Aorta (tissue), 5 donors: ENCODE measurements at places on chromosomes 3 and 15.
A peak's percentile ranks its signal among the peaks of the same experiment; 100 is the strongest.

GRCh38 chr3:185958626-185959025 is 20.8 kb upstream of the TRA2B start:
- no peak for DNase-seq

DNA sequence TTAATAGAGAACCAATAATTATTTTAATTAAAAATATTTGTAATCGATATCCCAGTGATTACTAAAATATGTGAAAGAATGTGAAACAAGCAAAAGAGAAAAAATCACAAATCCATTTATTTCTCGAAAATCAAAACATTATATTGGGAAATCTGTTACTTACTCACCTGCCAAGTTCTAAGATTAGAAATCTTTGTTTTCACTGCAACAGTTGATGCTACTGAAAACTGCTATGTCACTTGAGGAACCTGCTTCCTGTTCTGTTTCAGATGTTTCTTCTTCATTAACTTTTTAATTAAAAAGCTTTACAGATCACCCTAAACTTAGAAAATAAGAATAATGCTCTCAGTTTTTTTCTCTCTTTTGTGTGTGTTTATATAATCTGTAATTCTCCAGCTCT is 13.7 kb upstream of the DPH6 start:
- no peak for DNase-seq

GRCh38 chr15:25565470-25566264 is 126.8 kb upstream of the UBE3A start:
- no peak for DNase-seq

- no peak for DNase-seq
These were observed 121.6 kb downstream of the EEFSEC start for GRCh38 chr3:128274837-128275236.

- no peak for DNase-seq
These were observed 4.4 kb downstream of the NAA50 start for GRCh38 chr3:113741620-113742019.

- peak; percentile 68 for DNase-seq
These were observed 125.0 kb upstream of the MEF2A start for GRCh38 chr15:99440551-99441443.

- no peak for DNase-seq
These were observed 294.4 kb downstream of the OCA2 start for GRCh38 chr15:27804569-27805260.

- DNase-seq = no peak
These were observed 87.5 kb upstream of the LINGO1 start for GRCh38 chr15:77720173-77720572.

- DNase-seq = no peak
These were observed 72.9 kb downstream of the RBMS3 start for GRCh38 chr3:29353807-29354206.

GRCh38 chr3:12409684-12410596 is 74.3 kb upstream of the TSEN2 start:
- no peak for DNase-seq

DNA sequence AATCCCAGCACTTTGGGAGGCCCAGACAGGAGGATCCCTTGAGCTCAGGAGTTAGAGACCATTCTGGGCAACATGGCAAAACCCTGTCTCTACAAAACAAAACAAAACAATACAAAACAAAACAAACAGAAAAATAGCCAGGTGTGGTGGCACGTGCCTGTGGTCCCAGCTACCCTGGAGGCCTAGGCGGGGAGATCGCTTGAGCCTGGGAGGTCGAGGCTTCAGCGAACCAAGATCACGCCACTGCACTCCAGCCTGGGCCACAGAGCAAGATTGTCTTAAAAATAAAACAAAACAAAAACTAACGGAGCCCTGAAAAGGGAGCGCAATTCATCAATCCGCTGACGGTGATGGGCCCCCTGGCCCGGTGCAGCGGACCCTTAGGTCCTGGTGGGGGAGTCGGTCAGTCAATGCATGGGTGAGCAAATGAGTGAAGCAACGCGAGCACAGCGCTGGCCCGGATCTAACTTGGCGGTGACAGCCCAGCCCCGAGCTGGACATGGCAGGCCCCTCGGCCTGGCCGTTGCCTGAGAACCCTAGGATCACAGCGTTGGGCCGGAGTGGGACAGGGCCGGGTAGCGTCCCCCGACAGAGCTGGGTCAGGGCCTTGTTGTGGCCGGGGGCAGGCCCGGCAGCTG is 52.4 kb upstream of the BLM start:
- DNase-seq = peak; percentile 78

- DNase-seq = no peak
These were observed 72.3 kb downstream of the ZNF609 start for GRCh38 chr15:64532521-64533315.

DNA sequence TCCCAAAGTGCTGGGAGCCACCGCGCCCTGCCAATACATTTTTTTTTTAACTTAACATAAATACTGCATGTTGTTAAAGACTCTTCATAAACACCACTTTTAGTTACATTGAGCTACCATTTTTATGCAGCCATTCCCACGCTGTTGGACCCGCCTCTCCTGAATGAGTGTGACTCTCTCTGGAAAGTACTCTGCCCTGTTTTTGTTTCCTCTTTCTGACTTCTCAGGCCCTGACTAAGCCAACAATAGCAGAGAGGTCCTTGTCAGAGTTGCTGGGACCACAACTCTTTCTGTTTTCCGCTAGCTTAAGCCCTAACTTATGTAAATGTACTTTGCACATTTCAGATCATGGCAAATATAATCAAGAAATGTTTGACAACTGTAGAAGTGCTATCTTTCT is 35.2 kb downstream of the PARP15 start:
- DNase-seq = no peak

DNA sequence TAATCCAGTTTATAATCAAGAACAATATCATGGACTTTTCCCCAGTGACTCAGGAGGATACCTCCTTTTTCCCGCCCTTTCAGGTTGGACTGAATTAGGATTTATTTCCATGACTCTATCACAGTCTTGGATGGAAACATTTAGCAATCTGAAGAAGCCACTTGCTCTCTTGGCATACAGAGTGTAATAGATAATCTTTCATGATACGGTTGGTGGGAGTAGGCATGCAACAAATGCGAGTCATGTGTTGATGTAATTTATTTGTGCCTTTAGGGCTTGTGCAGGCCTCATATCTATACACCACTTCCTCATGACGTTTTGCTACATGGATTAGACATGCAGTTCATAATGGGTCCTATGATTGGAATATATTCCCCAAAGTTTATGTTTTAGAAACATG is 54.2 kb upstream of the MCTP2 start:
- no peak for DNase-seq

- DNase-seq = no peak
These were observed 27.1 kb downstream of the DNAJC13 start for GRCh38 chr3:132444383-132444782.

DNA sequence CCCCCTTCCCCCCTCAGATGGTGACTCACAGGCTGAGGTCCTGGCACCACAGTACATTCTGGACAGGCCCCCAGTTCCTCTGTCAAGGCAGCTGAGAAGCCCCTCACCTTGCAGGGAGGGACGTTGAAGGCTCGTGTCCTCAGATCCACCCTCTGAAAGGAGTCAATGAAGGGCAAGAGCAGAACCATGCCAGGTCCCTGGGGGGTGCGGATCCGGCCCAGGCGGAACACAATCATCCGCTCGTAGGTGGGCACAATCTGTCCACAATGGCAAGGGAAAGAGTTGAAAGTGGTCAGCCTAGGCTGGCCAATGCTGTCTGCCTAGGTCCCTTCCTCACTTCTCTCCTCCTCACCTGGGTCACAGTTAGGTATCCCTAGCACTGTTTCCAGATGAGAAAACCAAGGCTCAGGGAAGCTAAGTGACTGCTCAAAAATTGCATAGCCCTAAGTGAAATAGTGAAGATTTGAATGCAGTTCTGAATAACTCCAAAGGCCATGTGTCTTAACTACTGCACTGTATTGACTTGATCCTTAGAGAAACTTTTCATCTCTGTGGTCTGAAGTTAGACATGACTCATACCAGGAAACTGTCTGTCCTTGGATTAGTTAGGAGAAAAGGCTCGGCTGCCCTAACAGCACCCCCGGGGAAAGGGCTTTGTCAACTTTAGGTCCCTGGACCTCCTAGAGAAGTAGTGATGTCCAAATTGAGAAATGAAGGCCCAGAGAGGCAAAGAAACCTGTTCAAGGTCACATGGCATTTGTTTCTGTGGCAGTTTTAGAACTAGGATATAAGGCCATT is 2.9 kb downstream of the STOML1 start:
- peak; percentile 65 for DNase-seq

DNA sequence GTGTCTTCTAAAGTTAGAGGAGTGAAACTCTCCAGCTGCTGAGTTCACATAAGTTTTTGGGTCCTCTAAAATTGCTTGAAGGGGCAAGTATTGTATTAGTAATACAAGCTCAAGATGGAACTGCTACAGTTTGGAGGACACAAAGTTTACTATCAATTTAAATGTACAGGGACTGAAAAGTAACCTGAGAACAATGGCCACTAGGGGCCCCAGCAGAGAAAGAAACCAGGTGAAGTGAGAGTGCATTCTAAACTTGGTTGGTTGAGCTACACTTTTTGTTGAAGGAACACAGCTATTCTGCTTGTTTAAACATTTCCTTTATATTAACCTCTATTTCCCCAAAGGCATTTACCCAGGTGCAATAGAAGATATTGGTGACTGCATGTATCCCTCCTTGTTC is 755.5 kb downstream of the GBE1 start:
- no peak for DNase-seq

DNA sequence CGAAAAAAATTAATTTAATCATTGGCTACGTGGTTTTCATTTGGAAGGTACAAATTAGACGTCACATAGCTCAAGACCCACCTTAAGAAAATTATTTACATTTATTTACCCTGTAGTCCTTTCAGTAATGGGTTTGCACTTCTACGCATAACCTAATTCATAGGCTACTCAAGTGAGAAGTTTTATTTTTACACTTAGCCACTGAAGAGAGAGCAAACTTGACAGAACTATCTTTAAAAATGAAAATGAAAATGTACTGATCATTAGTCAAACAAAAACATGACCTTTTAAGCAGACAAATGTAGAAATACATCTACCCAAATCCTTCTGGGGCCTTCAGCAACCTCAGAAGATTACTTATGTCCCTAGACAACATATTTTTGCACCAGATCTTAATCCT is 269.4 kb upstream of the TTC14 start:
- no peak for DNase-seq

DNA sequence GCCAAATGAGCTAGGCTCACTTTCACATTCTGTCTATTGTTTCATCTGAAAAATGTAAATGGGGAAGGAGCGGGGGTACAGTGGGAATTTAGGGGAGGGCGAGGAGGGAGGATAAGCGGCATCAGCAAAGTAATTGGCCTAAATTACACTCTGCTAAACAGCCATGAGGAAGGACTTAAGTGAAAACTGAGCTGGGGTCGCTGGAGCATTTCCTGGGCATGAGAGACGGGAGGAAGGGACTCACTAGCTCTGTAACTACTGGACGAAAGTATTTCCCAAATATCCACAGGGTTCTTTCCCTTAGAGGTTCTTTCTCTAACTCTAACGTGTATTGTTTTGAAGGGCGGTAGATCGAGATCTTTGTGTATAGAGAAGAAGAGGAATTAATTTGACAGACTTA is 418.0 kb downstream of the SOX2 start:
- DNase-seq = no peak

GRCh38 chr3:186875708-186876107 is 33.2 kb downstream of the ADIPOQ start:
- no peak for DNase-seq

DNA sequence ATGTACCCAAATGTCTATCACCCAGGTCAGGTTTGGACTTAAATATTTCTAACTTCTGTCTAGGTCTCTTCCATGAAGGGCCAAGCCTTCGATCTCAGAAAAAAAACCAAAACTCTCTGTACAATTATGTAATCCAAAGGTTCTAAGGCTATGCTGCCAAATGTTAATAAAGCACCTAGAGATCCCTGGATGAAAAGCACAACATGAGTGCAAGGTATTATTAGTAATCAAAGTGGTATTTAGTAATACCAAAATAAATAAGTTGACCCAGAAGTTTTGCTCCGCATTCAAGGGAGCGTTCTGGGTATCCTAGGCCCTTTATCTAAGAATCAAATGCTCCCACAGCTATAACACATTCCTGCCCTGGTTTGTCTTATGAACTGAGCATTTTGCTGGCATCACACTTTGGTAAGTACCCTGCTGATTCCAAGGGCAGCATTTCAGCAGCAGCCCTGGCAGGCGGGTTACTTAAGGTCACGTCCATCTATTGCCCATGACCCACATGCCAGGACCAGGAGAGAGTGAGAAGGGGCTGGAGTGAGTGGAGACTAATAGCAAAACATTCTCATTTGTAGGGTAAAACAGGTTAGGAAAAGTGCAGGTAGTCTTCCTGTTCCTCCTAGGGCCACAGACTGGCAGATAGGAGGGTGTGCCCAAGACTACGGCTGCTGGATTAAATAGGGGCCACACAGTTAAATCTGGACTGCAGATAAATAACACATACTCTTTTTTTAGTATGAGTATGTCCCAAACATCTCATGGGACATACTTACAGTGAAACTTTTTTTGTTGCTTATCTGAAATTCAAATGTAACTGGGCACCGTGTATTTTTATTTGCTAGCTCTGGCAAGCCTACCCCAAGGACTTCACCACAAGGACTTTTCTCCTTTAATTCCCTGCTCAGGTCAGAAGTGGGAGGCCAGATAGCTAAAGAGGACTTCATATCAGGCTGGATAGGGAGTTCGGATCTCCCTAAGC is 76.0 kb upstream of the SNRK start:
- DNase-seq = no peak

DNA sequence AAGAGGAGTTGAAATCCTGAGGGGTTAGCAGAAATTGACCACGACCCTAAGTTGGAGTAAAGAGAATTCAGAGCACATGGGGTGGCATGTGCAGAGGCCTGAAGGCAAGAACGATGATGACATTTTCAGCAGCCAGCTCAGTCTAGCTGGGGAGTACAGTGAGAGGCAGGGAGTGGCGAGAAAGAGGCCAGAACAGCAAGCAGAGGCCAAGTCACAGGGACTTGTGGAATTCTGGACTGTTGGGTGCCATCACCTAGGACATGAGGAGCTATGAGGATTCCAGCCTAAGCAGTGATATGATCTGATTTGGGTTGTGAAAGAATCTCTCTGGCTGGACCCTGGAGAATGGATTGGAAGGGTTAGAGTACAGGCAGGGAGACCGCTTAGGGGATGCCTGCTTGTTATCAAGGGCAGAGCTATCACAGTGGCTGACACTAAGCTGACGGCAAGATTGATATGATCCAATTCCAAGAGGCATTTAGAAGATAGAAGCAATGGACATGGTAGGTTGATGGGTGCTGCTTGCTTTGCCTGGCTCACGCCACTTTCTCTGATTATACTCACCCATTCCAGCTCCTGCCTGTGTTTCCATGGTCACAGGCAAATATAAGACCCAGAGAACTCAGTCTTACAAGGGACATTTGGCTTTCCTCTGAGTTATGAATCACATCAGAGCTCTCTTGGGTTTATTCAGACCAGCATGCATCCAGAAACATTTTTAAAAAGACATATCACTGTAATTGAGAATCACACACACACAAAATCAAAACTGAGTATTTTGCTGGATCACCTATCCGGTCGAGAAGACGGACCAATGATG is 66.4 kb downstream of the LRTM1 start:
- DNase-seq = no peak

DNA sequence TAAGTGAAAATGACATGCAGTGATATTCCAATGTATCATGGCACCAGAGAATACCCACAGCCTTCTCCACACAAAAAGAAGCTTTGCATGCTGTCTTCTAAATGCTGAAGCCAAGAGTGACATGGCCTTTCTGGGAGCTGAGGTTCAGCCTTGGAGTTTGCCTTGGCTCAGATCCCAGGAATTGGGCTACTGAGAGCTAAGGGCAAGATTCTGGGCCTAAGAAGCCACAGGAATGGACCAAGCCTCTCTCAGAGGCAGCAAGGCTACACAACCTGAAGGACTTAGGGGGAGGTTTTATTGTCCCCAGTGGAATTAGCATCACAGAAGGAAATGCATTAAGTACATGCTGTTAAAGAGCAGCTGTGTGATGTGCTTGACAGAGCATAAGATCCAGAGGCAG is 1078.5 kb downstream of the TUSC7 start:
- DNase-seq = no peak
